ENCODE measurements at places on chromosomes 7 and 10. TPM values are rescaled to one million over a fixed set of nuclear protein-coding genes. Genes with fewer than 3 reads are reported as not detected.

- DNase-seq: no peak
These were observed 33.5 kb upstream of the CCDC7 start for GRCh38 chr10:32412499-32412853.

- DNase-seq: no peak
These were observed 104.3 kb downstream of the CUL2 start for GRCh38 chr10:34985823-34986222.

DNA sequence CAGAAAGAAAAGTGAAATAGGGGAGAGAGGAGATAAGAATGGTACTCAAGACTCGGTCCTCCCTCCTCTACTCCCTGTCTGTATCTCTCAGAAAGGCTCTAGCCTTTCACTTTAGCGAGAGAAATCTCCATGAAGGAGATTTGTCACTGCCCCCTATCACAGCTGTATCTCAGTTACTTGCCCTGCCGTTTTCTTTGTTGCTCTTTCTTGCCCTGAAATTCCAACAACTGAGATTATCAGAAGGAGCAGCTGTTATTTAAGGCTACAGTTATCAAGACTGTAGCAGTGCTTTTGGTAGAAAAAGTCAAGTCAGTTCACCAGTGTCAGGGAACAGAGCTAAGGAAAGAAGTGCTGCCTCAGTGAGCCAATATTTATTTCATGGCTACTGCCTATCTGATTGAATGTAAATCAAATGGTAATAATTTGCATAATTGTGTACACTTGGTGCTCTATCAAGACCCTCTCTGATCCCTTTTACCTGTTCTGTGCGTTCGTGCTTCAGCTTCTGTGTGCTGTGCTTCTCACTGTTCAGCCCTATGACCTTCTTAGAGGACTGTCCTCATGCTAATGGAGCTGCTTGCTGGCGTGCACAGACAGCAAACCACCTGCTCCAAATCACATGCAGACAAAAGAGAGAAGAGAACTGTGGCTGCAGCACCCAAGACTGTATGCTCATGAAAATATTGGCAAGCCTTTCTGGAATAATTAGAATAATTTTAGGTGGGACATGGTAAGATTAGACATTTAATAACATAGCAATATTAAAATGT lies 180.2 kb upstream of the FAM3C start:
- no peak for DNase-seq

- no peak for DNase-seq
These were observed 18.1 kb downstream of the BAZ1B start for GRCh38 chr7:73504017-73504416.

Gene NUTM2E
- not detected for total RNA-seq

GRCh38 chr7:3092468-3092867 lies 48.8 kb upstream of the CARD11 start:
- peak; percentile 66 for DNase-seq

Gene SNX10
- 73.8 TPM for total RNA-seq

Gene AFAP1L2
- total RNA-seq: 10.1 TPM

DNA sequence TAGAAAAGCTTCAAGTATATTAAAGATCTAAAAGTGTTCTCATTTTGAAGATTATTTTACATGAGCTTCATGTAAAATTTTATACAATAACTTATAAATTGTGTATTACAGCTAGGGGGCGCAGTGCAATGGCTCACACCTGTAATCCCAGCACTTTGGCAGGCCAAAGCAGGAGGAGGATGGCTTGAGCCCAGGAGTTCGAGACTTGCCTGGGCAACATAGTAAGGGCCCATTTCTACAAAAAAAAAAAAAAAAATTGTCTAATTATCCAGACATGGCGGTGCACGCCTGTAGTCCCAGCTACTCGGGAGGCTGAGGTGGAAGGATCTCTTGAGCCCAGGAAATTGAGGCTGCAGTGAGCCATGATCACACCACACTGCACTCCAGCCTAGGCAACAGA lies 16.6 kb downstream of the ACBD5 start:
- no peak for DNase-seq

- no peak for DNase-seq
These were observed 25.7 kb downstream of the ZNF503 start for GRCh38 chr10:75375838-75376237.

Gene ADAM22
- 4.3 TPM for total RNA-seq

- no peak for DNase-seq
These were observed 51.1 kb downstream of the INSIG1 start for GRCh38 chr7:155348806-155349205.

Data from upper lobe of right lung (tissue), 1 donor.